A549 (cell line): ENCODE measurements at places on chromosomes 13 and 19.
A peak's percentile ranks its signal among the peaks of the same experiment; 100 is the strongest.

- DNase-seq, result no peak
These were observed 282.6 kb downstream of the DCLK1 start for GRCh38 chr13:35848336-35849255.

DNA sequence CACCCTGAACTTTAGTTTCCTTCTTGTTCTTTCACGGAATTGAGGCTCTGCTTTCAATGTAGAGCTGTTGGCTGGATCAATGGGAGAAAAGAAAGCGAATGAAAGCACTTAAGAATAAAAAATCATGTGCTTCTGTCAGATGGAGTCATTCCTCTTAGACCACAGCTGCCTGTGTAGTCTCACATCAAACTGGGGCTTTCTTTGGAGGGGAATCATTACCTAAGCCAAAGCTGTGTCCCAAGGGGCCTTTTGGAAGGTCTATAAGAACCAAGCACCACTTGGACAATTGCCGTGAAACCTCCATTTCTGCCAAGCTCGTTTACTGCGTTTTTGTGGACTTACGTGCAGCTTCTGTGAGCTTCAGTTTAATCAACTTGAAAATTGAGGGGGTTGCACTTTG, 44.2 kb upstream of the RNF113B start:
- DNase-seq, result no peak

- DNase-seq, result no peak
These were observed 272.2 kb upstream of the KLF12 start for GRCh38 chr13:74406420-74406819.

DNA sequence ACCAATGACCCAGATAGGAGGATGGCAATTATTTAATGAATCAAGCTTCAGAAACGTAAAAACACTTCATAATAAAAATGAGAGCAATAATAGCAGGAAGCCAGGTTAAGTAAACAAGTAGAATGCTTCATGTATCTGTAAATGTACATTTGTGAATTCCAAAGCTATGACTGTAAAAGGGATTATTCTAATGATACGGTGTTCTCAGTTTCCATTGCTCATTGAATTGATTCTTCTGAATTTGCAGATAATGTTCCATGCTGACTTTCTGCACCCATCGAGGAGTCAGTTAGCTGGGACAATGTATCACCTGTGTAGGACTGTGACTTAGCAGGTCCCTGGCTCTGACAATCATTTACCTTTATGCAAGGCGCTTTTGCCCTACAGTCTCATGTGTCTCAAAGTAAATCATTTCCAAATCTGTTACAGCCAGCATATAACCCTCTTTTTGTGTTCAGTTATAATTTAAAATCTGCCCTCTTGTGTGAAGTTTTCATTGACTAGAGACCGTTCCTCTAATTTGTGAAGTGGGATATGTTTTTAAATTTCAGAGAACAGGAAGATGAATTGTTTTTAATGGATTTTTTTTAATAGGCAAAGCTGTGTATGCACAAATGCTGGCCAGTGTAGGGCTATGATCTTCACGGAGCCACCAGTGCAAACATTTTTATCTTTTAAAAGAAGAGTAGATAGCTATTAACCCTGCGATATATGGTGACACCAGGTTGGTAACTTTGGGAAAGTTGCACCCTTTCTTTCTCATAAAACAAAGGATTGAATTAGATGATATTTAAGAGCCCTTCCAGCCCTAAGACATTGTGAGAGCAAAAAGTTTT, 267.1 kb downstream of the KLF5 start:
- DNase-seq, result peak; percentile 49

DNA sequence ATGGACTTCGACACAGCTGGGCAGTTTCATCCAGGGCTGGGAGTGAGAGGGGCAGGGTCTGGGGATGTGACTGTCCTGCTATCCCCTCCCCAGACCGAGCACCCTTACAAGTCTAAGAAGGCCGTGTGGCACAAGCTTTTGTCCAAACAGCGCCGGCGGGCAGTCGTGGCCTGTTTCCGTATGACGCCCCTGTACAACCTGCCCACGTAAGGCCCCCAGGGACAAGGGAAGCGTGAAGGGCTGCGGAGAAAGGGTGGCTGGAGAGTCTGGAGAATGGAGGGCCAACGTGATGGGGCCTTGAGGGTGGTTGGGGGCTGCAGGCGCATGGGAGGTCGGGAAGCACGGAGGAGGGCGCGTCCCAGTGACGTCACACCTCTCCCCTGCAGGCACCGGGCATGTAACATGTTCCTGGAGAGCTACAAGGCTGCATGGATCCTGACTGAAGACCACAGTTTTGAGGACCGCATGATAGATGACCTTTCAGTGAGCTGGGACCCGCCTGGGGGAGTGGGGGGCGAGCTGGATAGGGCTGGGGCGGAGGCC, 89.5 kb downstream of the MAP4K1 start:
- DNase-seq, result peak; percentile 54

GRCh38 chr13:35354285-35354684, 122.2 kb downstream of the MAB21L1 start:
- DNase-seq, result no peak

DNA sequence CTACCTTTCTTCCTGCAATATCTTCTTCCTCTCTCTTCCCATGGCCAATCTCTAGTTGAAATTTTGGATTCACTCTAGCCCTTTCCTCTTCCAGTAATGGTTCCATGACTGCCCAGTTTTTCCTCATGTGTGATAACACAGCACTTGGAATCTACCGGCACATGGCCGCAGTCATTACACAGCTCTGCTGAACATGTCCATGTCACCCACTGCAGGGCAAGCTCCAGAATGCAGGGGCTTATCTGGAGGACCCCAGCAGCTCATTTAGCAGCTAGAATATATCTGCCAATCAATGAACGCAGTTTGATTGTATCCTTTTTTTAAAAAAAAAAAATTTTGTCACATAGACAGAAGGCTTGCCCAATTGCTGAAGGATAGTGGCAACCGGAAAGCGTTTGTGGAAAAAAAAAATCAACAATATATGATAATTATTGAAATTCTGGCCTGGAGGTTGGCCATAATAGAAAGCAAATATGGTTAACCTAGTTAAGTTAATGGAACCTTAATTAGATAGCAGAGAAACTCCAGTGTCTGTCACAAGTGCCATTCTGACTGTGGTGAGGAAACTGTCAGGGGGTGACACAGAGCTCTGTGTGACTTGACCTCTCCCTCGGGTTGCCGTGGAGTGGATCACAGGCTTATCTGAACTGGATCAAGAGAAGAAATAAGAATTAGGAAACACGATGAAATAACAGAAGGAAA, 426.7 kb downstream of the LIG4 start:
- DNase-seq, result no peak

GRCh38 chr19:5698635-5699422, 8.7 kb downstream of the RPL36 start:
- no peak for DNase-seq

DNA sequence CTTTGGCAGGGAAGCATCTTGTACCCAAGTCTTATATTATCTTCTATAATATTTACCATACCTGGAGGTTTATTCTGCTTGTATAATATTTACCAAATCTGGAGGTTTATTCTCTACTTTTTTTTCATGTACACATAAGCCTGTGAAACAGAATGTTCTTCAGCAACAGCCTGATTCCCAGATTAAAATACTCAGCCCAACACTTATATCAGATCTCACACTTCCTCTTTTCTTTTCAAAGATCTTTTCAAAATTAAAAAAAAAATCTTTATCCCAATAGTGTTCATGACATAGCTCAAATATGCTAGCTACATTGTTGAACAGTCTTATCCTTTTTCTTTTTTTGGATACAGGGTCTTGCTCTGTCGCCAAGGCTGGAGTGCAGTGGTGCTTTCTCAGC, 300.7 kb downstream of the LMO7 start:
- DNase-seq, result no peak

GRCh38 chr19:51311351-51312257, at the start of gene IGLON5:
Gene IGLON5, plus strand, starts transcription at chr19:51311644. Its CDS starts 204 bp downstream, at chr19:51311848.
- no peak for DNase-seq

- DNase-seq, result no peak
These were observed 66.6 kb downstream of the RUBCNL start for GRCh38 chr13:46320406-46320805.

DNA sequence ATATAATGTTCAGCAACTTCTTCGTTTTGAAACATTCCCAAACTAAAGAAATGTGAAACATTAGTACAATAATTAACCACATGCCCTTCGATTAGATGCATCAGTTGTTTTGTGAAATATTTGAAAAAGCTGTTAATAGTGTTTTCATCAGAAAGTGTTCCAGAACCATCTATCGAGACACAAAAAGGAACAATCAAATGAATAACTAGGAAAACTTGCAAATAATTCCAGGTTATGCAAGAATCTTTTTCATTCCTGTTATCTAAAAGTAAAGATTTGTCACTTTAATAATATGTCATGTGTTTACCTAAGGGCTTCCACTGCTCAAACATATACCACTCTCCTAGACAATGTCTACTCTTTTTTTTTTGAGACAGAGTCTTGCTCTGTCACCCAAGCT, 904.2 kb upstream of the MIR17HG start:
- no peak for DNase-seq
